ENCODE measurements at places on chromosomes 4 and X. TPM values are rescaled to one million over a fixed set of nuclear protein-coding genes. Genes with fewer than 3 reads are reported as not detected.

PRKX gene
- 27.8 TPM for total RNA-seq

AFM gene
- total RNA-seq: not detected

STBD1 gene
- 0.76 TPM for total RNA-seq

TLR2 gene
- total RNA-seq: 8.4 TPM

CT47B1 gene
- not detected for total RNA-seq

F8A2 gene
- not detected for total RNA-seq

VAMP7 gene
- total RNA-seq: 21.9 TPM

SLC6A8 gene
- 47.2 TPM for total RNA-seq

CHIC2 gene
- 33.3 TPM for total RNA-seq

SHISA3 gene
- total RNA-seq: 0.72 TPM

NSUN7 gene
- 4.9 TPM for total RNA-seq

TIMP1 gene
- 37.7 TPM for total RNA-seq

CT45A10 gene
- total RNA-seq: not detected

SSX2 gene
- not detected for total RNA-seq

MAGED4 gene
- total RNA-seq: 2.8 TPM

HGFAC gene
- total RNA-seq: not detected

THOC2 gene
- total RNA-seq: 64.9 TPM

MAGEA2 gene
- total RNA-seq: not detected

TXK gene
- total RNA-seq: 6.8 TPM

FRG2 gene
- not detected for total RNA-seq

Measured in suprapubic skin (tissue), 4 donors.